Cortex of kidney (tissue), 1 donor: ENCODE measurements at places on chromosomes 6 and 20.
A peak's percentile ranks its signal among the peaks of the same experiment; 100 is the strongest.

DNA sequence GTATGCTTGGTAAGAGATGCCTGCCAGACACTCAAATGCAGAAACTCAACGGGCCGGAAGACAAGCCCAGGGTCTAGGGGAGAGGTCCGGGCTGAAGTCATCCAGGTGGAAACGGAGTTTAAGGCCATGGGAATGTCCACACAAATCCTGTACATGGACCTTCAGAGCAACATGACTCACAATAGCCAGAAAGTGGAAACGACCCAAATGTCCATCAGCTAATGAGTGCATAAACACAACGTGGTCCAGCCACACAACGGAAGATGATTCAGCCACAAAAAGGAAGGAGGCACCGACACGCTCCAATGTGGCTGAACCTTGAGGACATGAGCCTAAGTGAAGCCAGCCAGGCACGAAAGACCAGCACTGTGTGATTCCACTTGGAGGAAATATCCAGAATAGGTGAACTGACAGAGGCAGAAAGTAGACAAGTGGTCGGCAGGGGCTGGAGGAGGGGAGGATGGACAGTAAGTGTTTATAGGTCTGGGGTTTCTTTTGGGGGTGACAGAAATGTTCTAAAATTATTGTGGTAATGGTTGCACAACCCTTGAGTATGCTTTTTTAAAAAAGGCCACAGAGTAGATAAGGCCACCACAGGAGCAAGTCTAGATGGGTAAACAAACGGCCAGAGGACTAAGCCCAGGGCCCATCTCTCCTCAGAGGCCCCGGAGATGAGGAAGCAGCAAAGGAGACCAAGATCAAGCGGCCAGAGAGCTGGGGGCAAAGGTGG, 105.6 kb downstream of the PREX1 start:
- no peak for DNase-seq

DNA sequence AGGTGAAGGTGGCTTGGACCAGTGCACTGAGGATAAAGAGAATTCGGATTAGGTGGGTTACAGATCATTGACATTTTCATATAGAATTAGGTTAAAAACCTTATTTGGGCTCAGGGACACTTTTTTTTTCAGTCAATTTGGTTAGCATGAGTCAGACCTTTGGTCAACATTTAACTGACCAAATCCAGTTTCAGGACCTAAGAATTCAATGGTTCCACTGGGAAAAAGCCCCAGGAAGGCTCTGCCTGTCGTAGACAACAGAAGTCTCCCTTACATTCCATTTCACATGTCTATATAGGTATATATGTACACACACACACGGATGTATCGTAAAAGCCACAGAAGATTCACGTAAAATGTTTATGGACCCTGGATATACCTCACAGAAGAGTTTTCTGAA, 184.2 kb upstream of the RREB1 start:
- DNase-seq, result no peak

DNA sequence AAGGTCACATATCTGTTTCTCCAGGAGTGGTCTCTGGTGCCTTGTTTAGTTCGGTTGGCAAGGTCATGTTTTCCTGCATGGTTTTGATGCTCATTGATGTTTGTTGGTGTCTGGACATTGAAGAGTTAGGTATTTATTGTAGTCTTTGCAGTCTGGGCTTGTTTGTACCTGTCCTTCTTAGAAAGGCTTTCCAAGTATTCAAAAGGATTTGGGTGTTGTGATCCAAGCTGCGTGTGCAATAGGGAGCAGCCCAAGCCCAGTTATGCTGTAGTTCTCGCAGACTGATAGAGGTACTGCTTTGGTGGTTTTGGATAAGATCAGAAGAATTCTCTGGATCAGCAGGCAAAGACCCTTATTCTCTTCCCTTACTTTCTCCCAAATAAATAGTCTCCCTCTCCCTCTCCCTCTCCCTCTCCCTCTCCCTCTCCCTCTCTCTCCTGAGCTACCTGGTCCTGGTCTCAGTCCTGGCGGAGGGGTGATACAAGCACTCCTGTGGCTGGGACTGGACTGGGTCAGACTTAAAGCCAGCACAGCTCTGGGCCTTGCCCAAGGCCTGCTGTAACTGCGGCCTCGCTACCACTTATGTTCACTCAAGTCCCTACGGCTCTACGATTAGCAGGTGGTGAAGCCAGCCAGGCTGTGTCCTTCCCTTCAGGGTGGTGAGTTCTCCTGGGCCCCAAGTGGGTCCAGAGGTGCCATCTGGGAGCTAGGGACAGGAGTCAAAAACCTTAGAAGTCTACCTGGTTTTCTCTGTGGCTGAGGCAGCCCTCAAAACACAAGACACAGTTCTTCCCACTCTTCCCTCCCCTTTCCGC, 27.3 kb upstream of the GRM4 start:
- no peak for DNase-seq

GRCh38 chr6:83368577-83368976, 62.3 kb downstream of the ME1 start:
- no peak for DNase-seq

- no peak for DNase-seq
Observed at GRCh38 chr6:6811128-6812009, 222.8 kb downstream of the LY86 start.

DNA sequence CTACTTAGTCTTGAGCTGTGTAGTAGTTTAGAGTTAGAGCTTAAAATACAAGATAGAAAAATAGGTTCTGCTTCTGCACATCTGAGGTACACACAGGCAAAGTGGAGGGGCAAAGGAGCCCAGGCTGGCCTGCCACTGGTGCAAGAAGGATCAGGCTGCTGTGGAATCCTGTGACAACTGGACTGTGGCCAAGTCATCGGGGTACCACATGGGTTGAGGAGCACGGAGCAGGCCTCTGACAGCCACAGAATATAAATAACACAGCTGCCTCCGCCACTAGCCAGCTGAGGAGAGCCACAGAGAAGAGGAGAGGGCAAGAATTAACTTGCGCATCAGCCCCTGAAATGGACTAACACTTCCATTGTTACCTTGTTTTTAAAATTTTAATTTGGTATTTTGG, 206.0 kb upstream of the MARCKS start:
- no peak for DNase-seq

DNA sequence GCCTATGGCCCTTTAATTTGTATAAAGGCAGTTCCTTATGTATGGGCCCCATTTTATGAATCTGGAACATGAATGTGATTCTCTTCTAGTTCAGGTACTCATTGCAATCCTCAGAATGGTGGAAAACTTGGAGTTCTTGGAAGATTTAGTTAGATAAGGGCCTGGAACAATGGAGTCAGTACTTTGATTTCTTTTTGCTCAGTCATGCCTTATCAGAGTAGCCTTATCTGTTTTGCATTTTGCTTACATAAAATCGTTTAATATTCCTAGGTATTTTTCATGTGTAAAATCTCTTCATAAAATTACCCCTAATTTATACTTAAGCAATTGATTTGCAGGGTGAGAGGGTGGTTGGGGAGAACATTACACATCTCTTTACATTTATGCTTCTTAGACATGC, 160.6 kb downstream of the JARID2 start:
- DNase-seq, result no peak

- DNase-seq, result no peak
Observed at GRCh38 chr6:111447051-111447450, 36.0 kb downstream of the REV3L start.

GRCh38 chr6:32968093-32968866, at the start of gene BRD2:
BRD2 (plus strand) TSS chr6:32968594; CDS start chr6:32972899, 4,305 bp downstream.
- DNase-seq, result peak; percentile 98

DNA sequence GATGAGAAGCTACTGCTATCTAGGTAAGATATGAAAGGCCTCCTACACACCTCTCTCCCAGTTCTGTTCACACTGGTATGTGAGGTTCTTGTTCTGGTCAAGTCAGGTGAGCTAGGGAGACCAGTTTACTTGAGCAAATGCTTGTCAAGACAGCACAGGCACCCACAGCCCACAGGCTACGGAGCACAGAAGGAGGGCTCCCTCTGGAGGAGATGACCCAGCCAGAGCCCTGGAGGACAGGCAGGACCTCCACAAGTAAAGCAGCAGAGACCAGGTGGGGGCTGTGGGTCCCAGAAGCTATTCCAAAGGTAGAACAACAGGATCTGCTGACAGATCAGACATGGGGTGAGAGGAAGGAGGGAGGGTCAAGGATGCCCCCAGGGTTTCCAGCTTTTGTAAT, 13.2 kb downstream of the MMP24OS start:
- DNase-seq, result no peak

DNA sequence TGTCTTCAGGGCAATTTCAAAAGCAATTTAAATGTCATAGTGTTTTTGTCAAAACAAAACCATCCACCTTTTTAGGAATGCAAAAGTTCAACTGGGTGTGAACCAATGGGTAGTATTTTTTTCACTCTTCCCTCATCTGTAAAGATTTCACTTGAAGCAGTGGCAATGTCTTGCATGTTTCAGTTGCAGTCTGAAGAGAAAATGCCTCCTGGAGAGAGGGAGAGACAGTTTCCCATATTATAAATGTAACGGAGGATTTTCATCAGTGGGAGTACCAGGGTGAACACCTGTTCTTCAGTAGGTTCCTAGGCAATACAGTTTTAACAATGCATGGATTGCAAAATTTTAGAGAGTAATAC, 3.3 kb downstream of the FOXQ1 start:
- no peak for DNase-seq

GRCh38 chr6:148723484-148723883, 23.3 kb upstream of the UST start:
- no peak for DNase-seq

DNA sequence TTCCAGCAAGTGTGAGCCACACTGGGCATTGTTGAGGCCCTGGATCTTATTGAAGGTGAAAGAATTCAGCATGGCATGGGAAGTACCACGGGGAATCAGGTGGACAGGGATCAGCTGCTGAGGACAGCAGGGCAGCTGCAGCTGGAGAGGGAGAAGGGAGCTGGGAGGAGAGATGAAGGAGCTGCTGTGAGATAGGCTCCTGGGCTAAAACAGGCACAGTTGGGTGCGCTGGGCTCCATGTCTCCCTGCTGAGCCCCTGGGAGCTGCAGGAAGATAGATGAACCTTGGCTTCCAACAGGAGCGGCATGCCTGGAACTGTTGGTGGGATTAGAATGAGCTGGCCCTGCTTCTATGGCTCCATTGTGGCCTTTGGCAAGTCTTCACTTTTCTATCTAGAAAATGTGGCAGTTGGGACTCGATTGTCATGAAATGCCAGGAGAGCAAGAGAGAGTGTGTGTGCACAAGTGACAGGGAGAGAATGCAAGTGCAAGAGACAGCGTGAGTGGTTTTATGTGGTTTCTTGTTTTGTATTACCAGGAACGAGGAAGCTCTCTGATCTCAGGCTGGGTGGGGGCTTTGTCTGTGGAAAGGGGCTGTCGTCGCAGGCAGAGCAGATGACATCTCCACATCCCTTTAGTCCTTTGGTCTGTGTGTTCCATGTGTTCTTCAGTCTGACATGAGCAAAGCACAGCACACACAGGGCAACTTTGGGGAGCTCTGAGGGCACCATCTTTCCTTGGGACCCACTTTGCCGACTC, 20.4 kb downstream of the SNPH start:
- no peak for DNase-seq

DNA sequence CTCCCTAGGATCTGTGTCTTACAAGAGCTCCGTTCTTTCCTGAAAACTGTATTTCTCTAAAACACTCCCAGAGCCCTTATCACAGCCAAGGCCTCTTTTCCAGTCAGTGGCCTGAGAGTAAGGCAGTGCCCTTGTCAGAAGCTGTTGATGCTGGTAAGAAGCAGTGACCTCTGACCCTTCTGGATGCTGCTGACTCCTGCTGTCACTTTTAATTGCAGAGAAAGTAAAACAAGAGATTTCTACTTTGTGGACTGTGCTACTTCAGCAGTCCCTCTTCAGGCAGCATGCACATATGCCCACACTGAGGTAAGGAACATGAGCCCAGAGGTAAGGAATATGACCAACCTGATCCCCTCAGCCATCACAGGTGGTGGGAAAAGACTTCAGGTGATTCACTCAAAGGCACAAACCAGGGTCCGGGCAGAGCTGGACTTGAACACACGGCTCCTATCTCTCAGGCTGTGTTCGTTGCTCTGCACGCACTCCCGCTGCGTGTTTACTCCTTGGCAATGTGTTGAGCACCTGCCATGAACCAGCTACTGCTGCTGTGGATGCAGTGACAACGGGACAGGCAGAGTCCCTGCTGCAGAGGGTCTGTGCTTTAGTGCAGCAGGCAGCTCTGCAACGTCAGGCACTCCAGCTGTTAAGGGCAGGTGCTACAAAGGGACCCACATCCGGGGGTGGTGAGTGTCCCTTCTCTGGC, 201.9 kb upstream of the CST7 start:
- DNase-seq, result no peak

- DNase-seq, result no peak
Observed at GRCh38 chr6:159282421-159282820, 113.2 kb downstream of the FNDC1 start.
